Muscle of arm (tissue), 14 donors: ENCODE measurements at places on chromosomes 7 and 10.

DNA sequence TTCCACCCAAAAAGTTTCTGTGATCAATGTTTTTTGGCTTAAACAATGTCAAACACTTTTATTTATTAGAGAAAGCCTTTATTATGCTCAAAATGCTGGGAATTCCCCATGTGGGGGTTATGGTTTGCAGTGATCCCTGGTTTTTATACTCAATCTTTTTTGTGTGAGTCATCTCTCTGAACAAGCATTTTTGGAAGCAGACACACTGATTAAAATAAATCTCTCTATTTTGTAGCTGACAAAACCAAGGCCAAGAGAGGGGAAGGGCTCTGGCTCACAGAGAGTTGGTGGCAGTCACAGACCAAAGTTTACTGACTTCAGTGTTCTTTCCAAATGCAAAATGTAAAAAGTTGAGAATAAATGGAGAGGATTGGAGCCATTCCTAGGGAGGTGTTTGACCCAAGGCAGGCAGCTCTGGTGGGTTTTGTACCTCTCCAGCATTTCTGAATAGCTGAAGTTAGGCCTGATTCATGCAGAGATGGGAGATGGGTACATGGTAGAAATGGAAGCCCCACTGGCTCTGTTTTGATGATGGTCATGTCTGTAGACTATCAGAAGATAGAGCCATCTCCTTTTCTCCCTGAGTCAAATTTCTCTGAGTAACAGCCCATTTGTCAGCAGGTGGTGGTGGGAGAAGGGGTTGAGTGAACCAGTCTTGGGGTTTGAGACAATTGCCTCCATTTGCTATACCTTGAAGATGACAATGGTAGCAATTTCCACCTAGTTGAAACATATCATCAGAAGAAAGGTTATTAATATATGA lies 45.4 kb upstream of the NAMPT start:
- no peak for DNase-seq

- no peak for DNase-seq
Observed at GRCh38 chr10:116469437-116469836, 41.8 kb downstream of the PNLIPRP3 start.

DNA sequence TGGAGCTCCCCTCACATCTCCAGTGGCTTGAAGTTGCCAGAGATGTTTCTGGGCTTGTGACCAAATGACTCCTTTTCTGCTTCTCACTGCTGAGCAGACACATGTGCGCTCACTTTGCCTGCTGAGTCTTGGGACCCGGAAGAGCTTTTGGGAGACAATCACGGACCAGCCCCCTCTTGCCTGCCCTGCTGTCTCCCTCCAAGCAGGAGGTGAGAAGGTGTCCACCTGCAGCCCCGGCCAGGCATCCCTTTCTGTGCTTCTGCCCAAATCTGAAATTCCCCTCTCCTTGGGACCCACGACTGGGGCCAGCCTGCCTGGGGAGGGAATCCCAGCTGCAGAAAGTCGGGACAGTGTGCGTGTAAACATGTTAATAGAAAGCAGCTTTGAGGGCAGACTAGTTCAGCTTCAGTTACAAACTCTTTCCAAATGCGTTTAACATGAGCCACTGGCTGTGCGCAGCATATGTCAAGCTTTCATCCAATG lies 31.7 kb downstream of the HTRA1 start:
- peak; percentile 94 for DNase-seq

DNA sequence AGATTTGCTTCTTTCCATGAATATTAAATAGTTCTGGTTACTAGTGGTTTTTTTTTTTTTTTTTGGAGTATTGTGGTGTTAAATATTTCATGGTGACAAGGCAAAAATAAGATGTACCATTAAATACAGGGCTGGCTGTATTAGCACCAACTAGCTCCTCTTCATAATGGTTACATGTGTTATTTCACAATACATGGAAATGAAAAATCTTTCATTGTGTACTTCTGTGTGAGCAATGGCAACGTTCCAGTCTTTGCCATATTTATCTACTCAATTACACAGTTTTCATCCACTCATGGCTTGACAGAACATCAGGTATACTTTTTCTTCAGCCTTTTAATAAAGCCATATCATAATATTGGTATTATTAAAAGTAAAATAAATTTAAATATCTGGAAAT lies 394.7 kb upstream of the GRM3 start:
- DNase-seq = no peak

GRCh38 chr7:43763183-43763582 lies 4.7 kb downstream of the BLVRA start:
- DNase-seq = no peak

DNA sequence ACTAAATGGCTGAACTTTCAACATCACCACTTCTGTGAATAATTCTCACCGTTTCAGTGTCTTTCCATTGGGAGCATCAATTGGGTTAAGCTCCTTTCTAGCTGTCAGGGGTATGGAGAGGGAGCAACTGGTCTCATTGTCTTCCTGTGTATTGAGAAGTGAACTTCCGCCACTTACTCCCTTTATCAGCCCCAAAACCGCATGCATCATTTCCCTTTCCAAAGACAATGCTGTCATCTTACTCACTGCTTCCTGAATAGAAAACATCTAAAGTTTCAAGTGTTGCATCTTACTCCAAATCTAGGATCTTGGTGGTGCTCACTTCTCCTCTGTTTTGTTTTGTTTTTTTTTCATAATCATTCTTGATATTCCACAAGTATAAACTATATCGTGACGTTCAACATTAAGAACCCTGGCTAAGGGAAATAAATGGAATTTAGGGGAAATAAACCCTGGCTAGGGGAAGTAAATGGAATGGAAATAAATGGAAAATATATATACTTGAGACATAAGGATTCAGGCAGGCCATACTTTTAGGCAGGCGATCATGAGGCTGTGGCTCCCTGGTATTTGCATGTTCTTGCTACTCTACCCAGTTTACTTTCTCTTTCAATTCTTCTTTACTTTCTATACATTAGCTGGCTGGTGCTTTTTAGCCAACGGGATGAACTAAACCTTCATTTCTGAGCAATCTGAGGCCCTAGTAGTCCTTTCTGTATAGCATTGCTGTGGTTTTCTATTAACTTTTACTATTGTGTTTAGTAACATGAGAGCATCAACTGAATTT lies 371.9 kb downstream of the BMPER start:
- DNase-seq = no peak

DNA sequence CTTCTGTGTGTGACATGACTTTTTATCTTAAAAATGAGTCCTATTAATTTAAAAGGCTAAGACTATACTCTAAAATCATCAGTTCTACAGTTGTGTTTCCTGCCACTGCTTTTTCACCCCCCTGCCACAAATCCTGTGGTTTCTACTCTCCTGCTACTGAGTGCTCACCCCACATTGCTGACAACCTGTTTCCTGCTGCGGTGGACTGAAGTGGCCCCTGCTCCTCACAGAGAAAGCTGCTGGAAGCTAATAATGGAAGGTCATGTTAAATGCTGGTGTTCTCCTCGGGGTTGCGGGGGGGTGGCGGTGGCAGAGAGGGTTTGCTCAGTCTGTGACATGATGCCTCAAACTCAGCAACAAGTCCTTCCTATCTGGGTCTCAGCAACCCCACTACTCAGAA lies 113.2 kb upstream of the INHBA start:
- DNase-seq = no peak

- DNase-seq = no peak
Observed at GRCh38 chr7:54596747-54597146, 54.6 kb downstream of the VSTM2A start.

DNA sequence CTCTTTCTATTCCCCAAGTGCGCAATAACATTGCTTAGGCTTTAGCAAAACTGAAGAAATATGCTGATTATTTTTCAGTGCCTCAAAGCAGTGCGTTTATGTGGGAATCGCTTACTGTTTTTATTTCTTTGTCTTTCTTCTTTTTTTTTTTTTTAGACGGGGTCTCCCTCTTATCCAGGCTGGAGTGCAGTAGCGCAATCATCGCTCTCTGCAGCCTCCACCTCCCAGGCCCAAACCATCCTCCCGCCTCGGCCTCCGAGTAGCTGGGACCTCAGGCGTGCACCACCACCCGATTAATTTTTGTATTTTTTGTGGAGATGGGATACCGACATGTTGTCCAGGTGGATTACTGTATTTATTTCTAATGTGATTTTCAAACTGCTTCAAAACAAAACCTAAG lies 1.2 kb downstream of the DENND10 start:
- no peak for DNase-seq

- no peak for DNase-seq
Observed at GRCh38 chr7:4200546-4201094, 481.5 kb upstream of the FOXK1 start.

DNA sequence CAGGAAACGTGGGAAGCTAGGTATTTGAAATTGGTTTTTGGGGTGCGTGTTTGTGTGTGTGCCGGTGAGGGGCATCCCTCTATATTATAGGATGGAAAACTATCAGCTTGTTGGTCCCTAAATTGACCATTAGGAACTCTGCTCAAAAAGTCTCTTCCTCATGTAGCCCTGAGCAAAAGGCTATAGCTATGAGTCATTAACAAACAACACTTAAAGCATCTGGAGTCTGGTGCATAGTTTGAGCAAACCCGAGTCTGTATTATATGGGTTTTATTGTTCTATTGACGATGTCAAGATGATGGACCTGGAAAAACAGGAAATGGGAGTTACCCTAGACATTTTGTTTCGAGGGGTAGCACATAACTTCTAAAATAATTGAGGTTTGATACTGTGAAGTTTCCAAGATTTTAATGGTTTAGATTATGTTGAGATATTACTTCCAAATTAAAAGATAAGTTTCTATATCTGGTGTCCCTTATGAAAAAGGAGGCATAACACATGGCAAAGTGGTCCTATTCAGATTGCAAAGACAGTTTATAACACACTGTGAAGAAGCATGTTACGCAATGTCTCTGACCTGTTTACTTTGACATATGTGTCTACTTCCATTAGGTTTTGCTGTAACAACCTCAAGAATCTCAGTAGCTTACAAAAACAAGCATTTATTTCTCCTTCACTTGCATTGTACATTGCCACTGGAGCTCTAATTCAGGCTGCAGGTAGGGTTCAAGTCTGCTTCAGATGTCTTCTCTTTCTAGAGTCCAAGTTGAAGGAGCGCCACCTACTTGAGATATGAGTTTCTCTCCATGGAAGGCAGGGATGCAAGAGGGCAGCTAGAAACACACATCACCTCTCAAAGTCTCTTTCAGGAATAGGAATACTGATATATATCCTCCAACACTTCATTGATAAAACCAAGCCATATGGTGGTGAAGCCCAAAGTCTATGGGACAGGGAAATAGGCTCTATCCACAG lies 357.7 kb downstream of the PHF14 start:
- DNase-seq = no peak

DNA sequence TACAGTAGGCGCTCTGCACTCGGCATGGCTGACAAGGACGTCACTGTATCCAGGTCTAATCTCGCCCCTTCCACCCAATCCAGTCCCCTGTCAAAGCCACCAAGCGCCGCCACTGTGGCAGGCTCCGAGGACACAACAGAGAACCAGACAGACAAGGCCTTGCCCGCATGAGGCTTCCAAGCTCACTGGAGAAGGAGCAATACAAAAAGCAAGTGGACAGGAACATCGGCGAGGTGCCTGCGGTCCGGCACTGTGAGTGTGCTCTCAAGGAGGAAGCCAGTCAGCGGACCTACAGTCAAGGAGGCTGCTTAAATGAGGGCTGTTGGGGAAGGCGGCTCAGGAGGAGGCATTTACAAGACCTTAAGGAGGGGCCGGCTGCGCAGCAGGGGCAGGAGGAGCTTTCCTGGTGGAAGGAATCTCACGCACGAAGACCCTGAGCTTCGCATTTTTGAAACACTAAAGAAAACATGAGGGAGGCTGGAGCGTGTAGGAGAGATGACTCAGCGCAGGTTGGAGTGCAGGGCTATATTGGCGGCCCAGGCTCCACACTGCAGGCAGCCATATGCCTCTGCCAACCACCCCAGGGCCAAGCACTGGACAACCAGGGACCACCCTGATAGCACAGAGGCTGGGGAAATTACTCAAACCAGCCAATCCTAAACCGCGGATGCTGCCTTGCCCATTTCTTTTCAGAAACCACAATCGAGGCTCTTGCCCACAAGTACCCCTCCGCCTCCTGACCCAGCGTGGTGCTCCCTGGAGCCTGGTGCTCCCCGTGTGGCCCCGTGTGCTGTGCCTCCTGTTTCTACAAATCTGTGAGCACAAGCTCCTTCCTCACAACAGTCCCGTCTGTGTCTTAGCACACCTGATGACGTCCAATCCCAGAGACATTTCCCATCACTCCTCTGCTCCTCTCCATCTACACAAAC lies 28.9 kb downstream of the GNA12 start:
- DNase-seq = no peak

DNA sequence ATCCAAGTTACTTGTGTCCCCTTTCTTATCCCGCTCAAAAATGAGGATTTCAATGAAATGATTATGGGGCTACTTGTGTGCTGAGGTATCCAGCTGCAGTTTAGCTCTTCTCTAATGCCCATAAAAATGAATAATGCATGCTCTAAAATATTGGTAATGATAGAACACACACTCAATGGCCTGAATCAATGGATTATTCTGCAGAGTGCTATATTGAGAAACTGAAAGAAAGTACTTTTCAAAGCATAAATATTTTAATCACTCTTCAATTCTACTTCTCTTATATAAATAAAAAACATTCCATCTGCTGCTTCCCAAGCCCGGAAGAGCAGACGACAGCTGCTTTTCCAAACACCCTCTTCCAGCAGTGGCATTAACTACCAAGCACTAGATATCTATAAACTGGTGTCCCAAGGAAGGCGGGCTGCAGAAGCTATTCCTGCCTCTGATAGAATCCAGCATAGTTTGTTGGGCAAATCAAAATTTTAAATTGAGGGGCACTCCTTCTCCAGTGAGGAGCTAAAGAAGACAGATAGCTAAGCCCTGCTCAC lies 284.9 kb upstream of the AOAH start:
- DNase-seq = no peak

GRCh38 chr10:90856964-90857634 lies 740 bp downstream of the HTR7 start:
- DNase-seq = no peak

- DNase-seq = no peak
Observed at GRCh38 chr7:23295401-23295697, 3.8 kb upstream of the MALSU1 start.

- DNase-seq = no peak
Observed at GRCh38 chr10:73228247-73228646, 18.8 kb downstream of the DNAJC9 start.
